T1000 (cell line): ENCODE measurements at places on chromosomes 5 and 9.

DNA sequence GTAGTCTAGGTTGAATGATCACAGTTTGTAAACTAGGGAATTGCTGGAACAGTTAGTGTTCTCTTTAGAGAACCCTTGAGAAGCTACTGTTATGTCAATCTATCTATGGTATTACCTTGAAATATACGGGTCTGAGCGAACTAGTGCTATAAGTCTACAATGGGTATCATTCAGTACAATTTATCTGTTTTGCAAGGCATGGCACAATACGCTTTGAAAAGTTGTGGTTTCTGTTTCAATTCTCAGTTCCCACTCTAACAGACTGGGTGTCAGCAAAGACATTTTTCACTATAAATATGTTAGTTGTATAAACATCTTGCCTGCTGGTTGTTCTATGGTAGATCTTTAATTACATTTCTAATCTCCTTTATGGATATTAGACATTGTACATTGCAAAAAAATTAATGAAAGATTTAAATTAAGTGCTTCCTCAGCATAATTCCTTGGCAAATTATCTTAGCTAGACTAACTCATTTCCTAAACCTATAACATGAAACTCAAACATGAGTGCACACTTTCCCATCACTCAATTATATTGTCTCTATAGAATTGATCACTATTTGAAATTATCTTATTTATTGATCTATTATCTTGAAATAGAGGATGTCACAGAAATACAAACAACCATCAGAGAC is 24.9 kb upstream of the SLCO6A1 start:
- no peak for DNase-seq

GRCh38 chr5:44497606-44498005 is 108.4 kb upstream of the FGF10 start:
- no peak for DNase-seq

- no peak for DNase-seq
These were observed 897 bp downstream of the AHRR start for GRCh38 chr5:322281-322941.

DNA sequence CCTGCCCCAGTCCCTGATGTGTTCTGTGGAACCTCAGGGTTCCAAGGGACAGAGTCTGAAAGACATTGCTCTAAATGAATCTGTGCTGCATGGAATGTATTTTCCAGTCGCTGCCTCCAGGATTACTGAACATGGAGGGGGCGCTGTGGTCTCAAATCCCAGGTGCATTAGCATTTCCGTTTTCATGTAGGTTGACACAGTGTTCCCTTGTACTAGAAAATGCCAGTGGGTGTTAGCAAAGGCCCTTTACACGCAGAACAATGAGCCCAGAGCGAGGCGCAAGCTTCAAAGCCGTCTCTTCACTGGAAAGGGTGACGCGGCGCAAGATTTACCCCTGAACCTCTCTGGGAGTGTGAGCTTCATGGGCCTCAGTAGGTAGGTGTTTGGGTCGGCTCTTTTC is 308.3 kb downstream of the SLIT3 start:
- no peak for DNase-seq

GRCh38 chr5:84374568-84374967 is 10.1 kb downstream of the EDIL3 start:
- DNase-seq: no peak

DNA sequence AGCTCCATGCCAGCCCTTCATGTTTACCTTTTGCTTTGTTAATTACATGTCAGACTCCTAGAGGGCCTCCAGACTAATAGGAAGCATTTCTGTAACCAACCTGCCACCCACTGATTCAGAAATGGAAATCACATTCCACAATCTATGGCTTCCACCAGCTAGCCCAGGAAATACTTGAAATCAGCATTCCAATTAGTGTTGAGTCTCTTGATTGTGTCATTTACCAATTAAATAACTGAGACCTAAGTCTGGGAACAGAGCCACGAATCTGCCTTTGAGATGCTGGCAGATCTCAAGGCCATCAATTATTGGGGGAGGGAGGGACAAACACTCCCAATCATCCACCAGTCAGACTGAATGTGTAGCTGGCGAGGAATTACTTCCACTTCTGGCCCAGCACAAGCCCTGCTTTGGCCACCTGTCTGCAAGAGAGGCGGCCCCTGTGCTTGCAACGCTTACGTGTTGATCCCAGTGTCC is 27.4 kb upstream of the SAP30L start:
- DNase-seq: no peak

GRCh38 chr5:23026252-23027170 is 173.4 kb upstream of the CDH12 start:
- DNase-seq: peak; percentile 3

DNA sequence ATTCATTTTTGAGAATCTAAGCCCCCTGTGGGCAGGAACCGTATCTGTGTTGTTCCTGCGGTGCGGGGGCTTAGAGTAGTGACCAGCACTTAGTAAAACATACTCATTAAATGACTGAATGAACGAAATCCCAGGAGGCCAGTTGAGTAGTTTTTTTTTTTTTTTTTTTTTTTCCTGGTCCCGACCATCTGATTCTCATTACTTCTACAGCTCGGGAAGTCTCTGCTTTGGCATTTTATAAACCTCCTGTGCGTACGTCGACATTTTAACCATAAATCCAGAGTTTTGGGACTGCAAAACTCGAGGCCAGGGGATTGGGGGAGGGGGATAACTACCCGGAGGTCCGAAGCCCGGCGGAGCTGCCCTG is 31.5 kb upstream of the SPRY4 start:
- DNase-seq: no peak

DNA sequence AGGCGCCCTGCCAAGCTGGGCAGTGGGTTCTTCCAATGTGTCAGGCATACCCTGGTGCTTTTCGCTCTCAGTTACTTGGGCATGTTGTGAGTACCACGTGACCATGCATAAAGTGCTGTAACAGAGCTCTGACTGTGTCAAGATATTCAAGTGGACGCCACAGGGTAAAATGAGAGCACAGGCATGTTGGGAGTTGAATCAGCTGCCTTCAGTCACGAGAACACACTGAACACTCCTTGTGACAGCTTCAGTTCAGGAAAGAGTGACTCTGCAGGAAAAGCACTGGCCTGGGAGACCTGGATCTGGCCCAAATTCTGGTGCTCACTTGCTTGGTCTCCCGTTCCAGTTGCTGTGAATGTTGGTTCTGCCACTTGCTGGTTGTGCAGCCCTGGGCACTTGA is 5.1 kb downstream of the MLANA start:
- no peak for DNase-seq

DNA sequence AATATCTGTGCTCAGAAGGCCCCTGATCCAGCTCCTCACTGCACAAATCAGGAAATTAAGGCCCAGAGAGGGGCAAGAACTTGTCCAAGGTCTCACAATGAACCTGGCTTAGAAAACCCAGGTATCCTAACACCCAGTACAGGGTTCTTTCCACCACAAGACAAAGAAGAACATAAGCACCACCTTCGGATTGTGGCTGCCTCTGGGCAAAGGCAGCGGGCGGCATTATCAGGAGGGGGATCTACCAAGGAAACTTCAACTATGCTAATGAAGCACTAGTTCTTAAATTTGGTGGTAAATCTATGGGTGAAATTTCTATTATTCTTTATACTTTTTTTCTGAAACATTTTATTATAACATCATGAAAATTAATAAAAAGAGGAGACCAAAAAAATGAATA is 17.9 kb downstream of the ANXA6 start:
- DNase-seq: no peak

DNA sequence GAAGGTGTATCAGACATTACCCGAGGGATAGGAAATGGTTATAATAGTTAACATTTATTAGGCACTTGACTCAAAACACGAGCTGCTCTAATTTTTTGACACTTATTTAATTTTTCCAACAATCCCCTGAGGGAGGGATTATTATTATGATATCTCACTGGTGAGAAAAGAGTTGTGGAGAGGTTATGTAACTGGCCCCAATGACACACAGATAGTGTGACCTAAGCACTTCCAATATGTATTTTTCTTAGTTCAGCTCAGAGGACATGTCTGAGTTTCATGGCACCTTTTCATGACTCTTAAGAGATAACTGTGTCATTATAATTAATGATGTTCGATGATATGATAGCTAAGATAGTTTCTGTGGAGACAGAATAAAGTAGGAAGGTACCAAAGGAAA is 86.9 kb downstream of the PTCD2 start:
- no peak for DNase-seq
